ENCODE measurements at places on chromosomes 7 and 10. TPM values are rescaled to one million over a fixed set of nuclear protein-coding genes. Genes with fewer than 3 reads are reported as not detected.

The TMEM236 gene
- 1.7 TPM for total RNA-seq

DNA sequence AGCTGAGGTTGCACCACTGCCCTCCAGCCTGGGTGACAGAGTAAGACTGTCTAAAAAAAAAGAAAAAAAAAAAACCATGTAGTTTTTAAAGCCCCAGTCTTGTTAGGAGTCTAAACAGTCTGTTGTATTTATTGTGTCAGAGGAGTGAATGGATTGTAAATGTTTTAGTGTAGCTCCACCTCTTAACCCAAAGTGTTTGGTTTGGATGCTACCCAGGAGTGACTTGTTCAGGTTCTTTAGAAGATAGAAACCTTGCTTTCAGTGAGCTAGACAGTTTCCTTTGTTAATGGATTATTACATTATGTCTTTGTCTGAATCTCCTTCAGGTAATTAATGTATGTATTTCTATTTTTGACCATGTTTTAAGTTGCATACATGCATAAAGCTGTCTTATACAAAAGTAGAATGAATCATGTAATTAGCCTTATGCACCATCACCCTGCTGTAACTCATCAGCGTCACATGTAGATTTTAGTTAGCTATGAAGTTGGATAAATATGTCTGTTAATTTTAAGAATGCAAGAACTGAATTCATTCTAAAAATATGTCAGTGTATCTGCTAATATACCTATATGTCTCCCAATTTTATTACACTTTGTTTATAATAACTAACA is 97.7 kb downstream of the TAF3 start:
- H3K27me3 ChIP-seq = no peaks in the 10 kb centered on the region
- no peak overlapping the region for H3K27ac ChIP-seq
- no peak overlapping the region for H3K4me3 ChIP-seq
- DNase-seq = no peak

The SPOCK2 gene
- 7.3 TPM for total RNA-seq

GRCh38 chr10:11154849-11155498 is 137.3 kb downstream of the CELF2 start:
- no peaks in the 10 kb centered on the region for H3K36me3 ChIP-seq
- H3K27me3 ChIP-seq = no peaks in the 10 kb centered on the region
- DNase-seq = no peak
- H3K27ac ChIP-seq = no peak overlapping the region

The C10orf67 gene
- not detected for total RNA-seq

DNA sequence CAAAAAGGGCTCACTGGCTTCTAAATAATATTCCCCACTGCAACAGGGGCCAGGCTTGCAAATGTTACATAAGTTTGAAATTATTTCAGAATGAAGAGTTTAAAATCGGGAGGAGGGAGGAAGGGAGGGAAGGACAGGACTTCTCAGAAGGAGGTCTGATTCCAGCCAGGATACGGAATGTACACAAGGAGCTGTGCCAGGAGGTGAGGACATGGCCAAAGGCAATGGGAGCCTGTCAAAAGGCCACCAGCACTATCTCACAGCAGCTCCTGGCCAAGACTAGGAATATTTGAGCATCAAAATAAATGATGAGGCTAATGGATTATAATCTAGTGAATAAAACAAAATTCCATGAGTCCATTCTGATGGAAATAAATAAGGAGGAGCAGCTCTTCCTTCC is 18.6 kb upstream of the DRGX start:
- no peaks in the 10 kb centered on the region for H3K4me1 ChIP-seq
- H3K4me3 ChIP-seq = no peak overlapping the region
- H3K27me3 ChIP-seq = no peaks in the 10 kb centered on the region
- no peaks in the 10 kb centered on the region for H3K36me3 ChIP-seq
- H3K27ac ChIP-seq = no peak overlapping the region

DNA sequence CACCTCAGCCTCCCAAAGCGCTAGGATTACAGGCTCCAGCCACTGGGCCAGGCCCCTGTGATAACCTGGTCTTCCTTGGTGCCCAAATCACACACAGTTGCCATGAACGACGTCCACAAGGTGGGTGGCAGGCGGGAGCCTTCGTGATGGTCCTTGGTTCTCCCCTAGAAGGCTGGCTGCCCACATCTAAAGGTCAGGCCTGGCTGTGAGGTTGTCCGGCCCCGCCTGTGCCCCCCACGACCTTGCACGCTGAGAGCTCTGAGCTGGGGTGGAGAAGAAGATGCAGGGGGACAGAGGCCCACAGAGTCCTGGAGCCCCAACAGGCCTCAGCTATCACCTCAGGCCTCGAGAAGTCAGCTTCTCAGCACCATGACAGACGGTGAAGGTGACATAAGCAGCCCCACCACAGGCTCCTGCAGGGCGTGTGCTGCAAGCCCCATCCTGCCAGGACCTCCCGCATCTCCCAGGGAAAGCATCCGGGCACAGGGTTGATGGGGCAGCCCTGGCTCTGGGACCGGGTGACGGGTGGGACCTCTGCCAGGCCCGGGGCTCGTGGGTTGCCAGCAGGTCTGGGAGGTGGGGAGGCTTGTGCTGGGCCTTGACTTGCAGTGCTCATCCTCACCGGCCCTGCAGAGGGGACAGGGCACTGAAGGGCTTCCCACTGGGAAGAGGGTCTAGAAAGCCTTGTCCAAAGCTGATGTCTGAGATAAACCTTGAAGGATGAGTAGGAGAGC is 217.4 kb downstream of the WDR37 start:
- no peaks in the 10 kb centered on the region for H3K36me3 ChIP-seq
- no peak overlapping the region for H3K4me3 ChIP-seq
- DNase-seq = no peak
- H3K27me3 ChIP-seq = no peaks in the 10 kb centered on the region
- no peaks in the 10 kb centered on the region for H3K4me1 ChIP-seq

- H3K36me3 ChIP-seq = no peaks in the 10 kb centered on the region
- no peak overlapping the region for H3K4me3 ChIP-seq
- DNase-seq = no peak
- no peaks in the 10 kb centered on the region for H3K4me1 ChIP-seq
- H3K27me3 ChIP-seq = no peaks in the 10 kb centered on the region
Observed at GRCh38 chr7:107315716-107316220, 147.0 kb downstream of the HBP1 start.

GRCh38 chr7:8443576-8444467 is 10.4 kb downstream of the NXPH1 start:
- no peaks in the 10 kb centered on the region for H3K36me3 ChIP-seq
- H3K4me1 ChIP-seq = no peaks in the 10 kb centered on the region
- H3K27me3 ChIP-seq = no peaks in the 10 kb centered on the region
- no peak overlapping the region for H3K27ac ChIP-seq
- DNase-seq = no peak

DNA sequence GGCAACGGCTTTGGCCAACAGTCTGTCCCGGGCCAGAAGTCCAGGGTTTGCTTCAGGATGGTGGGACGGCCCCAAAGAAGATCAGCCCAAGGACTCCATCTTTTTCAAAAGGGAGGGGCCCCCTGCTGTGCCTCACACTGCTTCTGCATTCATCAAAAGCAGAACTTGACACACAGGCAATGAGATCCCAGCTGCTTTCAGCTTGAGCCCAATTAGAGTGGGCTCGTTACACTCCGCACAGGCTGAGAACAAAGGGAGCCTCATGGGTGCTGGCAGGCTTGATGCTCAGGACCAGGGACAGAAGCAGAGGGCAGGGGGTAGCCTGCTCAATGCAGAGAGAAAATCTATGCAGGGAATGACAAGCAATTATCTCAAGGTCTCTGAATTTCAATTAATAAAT is 45.5 kb downstream of the VOPP1 start:
- H3K4me1 ChIP-seq = no peaks in the 10 kb centered on the region
- H3K36me3 ChIP-seq = no peaks in the 10 kb centered on the region
- H3K4me3 ChIP-seq = no peak overlapping the region

DNA sequence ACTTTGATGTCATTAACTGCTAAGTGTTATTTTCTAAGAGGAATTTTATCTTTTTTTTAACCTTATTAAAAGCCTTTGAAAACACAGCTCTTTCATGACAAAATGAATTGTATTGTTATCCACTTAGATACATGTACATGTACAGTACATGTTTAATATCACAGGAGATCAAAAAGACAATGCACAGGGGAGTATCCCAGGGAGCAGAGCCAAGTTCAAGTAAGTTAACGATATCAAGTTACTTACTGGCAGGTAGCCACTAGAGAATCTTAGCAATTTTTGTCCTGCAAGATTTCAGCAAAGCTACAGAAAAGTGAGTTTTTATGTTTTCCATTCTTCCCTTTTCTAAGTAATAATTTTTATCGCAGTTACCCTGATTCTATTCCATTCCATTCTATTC is 33.9 kb upstream of the ARL4A start:
- H3K27me3 ChIP-seq = no peaks in the 10 kb centered on the region
- no peaks in the 10 kb centered on the region for H3K36me3 ChIP-seq
- no peak overlapping the region for H3K4me3 ChIP-seq

The RTKN2 gene
- total RNA-seq = 0.21 TPM

The ADARB2 gene
- total RNA-seq = not detected

GRCh38 chr7:118858651-118859149 is 634.2 kb downstream of the ANKRD7 start:
- peak; percentile 70 for DNase-seq
- no peaks in the 10 kb centered on the region for H3K27me3 ChIP-seq
- H3K4me1 ChIP-seq = no peaks in the 10 kb centered on the region
- H3K36me3 ChIP-seq = no peaks in the 10 kb centered on the region

Data from aorta (tissue), 5 donors.